HT-29 (cell line): ENCODE measurements at places on chromosomes 6 and 20. TPM values are rescaled to one million over a fixed set of nuclear protein-coding genes. Genes with fewer than 3 reads are reported as not detected.

GRCh38 chr6:91196729-91197128, 609.9 kb upstream of the MAP3K7 start:
- no peak for DNase-seq

GRCh38 chr6:29980511-29980910, 38.2 kb downstream of the HLA-A start:
- no peak for DNase-seq

DNA sequence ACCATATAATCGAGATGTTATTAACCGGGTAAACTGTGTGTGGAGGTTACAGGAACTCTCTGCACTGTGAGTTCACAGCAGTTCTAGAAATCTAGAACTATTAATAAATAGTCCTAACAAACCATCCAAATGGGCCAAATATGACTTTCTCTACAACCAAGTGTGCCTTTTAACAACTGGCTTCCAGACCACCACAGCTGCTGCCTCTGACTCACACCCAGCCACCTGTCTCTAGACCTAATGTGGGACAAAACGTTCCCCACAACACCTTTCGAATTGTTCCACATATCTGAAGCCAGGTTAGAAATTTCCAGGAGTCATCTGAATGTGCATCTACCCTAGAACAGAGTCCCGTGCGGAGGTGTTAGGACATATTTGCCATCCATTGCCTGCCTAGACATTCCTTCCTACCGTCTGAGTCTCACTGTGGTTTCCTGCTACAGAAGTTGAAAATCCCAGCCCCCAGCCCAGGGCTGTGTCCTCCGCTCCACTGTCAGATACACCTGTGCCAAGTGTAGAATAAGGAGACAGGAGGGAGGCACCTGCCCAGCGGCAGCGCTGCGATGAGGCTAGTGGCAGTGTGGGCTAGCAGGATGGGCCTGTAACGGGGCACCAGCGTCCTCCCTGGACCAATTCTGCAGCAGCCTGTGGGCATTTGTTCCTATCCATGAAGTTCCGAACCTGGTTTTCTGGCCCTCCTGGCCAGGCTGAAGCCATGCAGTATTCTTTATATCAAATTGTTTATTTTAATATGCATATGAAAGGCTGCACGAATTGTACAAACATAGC, 28.5 kb upstream of the MAP3K4 start:
- DNase-seq, result no peak

DNA sequence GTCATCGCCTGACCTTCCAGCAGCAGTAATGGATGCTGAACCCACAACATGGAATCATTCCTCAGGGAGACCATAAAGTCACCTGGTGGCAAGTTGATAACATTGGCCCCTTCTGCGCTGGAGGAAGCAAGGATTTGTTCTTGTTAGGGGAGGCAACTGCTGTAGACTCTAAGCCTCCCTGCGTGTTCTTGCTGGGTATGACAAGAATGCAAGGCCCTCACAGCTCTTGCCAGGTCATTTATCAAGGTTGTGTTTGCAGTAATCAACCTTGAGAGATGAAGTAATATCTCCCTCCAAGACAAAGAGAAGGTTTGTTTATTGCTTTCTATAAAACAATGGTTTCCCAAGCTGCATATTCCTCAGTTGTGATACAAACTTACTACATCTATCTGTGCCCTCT, 80.9 kb downstream of the PERP start:
- no peak for DNase-seq

The HNF4A gene
- 63.8 and 70.7 TPM in 2 replicates for total RNA-seq

The FAM184A gene
- not detected in 2 replicates for total RNA-seq
